ENCODE measurements at places on chromosomes 16 and 17. TPM values are rescaled to one million over a fixed set of nuclear protein-coding genes. Genes with fewer than 3 reads are reported as not detected.
A peak's percentile ranks its signal among the peaks of the same experiment; 100 is the strongest.

The CLEC18B gene
- 1.1 TPM for total RNA-seq

The CD300LD gene
- not detected for total RNA-seq

The KREMEN2 gene
- not detected for total RNA-seq

The ATP5PD gene
- total RNA-seq: 177 TPM

The RNF112 gene
- total RNA-seq: 0.45 TPM

The USP22 gene
- 76.1 TPM for total RNA-seq

The XAF1 gene
- total RNA-seq: 27.2 TPM

The PRR35 gene
- not detected for total RNA-seq

The KRT16 gene
- not detected for total RNA-seq

DNA sequence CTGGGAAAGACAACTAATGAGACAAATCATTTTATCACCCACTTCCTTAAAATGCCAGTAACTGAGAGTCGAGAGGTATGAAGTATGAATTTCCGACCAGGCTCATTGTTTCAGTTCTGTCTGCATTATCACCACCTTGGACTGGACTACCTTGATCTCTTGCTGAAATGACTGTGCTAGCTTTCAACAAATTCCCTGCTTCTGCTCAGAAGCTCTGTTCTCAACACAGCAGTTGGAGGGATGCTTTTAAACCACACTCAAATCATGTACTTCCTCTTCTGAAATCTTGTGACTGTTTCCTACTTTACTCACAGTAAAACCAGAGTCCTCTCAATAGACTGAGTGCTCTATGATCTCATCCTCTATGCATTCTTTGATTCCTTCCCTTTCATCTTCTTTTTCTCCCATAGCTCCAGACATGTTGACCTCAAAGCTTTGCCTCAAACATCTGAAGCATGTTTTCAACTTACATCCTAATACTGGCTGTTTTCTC, 195.8 kb downstream of the KCNJ2 start:
- no peak for DNase-seq

GRCh38 chr16:49776085-49776595, 79.8 kb downstream of the ZNF423 start:
- DNase-seq: no peak

DNA sequence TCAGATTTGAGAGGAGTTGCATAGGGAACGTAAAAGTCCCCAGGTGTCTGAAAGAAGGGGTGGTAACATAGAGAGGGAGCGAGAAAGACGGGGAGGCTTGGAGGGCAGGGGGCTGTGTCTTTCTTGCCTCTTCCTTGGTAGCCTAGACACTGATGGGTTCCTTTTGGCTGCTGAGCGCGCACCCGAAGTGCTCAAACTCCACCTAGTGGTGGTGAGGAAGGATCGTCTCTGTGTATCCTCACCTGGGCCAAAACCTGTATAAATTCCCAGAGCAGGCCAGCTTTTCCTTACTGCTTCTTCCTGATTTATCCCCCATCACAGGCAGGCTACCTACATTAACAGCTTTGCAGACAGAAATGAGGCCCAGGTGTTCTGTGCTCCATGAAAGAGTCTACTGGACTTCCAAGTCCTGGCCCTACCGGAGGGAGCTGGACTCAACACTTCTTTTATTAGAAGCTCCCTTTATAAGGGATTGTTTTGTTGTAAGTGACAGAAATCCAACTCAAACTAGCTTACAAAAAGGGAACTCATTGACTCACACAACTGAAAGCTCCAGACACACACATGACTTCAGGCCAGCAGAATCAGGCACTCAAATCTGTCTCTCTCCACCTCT, 5.5 kb upstream of the SLC25A35 start:
- DNase-seq: peak; percentile 66

DNA sequence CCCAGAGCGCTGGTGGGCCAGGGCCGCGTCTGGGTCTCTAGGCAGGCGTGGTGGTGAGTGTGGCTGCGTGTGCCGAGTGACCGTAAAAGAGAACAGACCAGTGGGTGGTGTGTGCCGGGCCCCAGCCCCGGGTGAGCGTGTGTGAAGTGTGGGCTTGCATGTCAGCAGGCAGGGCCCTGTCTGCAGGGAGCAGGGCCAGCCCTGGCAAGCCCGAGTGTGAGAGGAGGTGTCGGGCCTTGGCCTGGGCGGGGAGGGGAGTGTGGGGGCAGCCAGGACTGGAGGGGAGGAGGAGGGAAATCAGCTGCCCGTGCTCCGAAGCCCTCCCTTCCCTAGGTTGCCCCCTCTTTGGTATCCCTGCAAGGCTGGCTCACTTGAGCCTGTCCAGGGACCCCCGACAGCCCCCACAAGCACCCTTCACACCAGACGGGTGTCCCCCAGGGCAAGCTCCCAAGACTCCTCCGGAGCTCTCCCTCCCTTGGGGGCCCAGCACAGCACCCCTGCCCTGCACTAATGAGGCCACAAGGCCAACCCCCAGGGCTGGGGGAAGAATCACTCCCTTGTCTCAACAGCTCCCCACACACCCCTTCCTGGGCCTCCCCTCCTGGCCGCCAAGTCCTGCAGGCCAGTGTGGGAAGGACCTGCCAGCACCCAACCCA, 1.9 kb downstream of the USH1G start:
- DNase-seq: no peak

GRCh38 chr16:55559233-55559632, 7.3 kb upstream of the CAPNS2 start:
- DNase-seq: no peak

DNA sequence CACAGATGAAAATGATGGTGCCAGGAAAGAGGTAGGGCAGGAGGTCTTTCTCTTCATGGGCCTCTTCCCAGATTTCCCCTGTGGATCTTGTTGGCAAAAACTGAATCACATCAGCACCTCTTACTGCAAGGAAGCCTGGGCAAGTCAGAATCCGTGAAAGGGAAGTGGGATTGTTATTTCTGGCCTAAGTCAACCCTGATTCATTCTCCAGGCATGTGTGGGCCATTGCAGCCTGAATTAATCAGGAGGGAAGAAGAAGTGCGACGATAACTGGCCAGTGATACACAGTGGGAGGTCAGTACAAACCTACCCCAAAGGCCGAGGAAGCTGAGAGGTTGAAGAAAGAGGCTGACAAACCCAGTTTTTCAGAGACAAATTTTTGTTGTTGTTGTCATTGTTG, 17.9 kb upstream of the NSMCE1 start:
- DNase-seq: peak; percentile 35

DNA sequence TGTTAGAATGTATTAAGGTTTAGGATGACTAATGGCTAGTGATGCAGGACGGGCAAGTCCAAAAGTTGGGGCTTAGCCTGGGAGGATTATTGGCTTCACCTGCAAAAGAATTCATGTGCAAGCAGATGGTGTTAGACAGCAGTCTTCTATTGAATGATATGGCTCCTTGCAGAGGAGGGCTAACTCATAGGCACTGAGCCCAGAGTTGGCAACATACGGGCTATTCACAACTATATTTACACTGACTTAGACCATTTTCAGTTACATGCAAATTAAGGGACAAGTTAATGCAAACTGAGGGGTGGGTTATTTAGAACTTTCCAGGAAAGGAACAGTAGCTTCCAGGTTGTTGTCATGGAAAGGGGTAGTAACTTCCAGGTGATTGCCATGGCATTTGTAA, 1017.1 kb upstream of the EEF2KMT start:
- DNase-seq: no peak

DNA sequence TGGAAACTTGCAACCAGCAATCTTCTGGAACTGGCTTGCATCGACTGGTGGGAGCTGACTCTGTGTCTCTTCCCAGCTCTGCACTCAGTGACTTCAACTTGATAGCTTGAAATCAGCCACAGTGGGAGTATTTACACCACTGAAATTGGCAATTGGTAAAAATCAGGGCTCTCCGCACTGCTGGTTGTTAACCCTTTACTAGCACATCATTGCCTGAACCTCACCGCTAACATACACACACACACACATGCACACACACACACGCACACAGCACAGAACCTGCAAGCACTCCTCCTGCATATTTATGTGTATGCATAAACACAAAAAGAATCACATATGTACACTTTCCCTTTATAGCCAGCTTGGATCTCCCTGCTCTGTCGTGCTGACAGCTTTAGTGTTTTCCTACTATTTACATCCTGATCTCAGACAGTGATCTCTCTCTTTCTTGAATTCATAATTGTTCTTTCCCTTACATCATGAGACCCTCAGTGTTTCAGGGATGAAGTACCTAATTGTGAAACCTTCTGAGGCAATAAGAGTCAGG, 7.9 kb upstream of the TMIGD1 start:
- DNase-seq: no peak

DNA sequence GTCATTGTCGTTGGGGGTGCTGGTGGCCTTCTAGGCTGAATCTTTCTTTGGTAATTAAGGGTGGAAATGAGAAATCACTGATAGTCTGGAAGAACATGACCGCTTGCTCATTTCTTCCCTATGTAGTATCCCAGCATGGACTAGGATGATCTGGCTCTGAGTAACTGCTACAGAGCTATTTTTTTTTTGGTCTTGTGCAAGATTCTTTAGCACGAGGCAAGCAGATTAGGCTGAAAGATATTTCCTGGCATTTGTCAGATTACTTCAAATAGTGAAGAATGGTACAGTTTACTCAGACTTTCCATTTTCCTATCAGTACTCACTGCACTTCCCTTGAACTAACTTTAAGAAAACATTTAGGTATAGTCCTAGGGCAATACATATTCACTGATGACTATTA, 89.0 kb downstream of the SYCE1L start:
- DNase-seq: no peak

DNA sequence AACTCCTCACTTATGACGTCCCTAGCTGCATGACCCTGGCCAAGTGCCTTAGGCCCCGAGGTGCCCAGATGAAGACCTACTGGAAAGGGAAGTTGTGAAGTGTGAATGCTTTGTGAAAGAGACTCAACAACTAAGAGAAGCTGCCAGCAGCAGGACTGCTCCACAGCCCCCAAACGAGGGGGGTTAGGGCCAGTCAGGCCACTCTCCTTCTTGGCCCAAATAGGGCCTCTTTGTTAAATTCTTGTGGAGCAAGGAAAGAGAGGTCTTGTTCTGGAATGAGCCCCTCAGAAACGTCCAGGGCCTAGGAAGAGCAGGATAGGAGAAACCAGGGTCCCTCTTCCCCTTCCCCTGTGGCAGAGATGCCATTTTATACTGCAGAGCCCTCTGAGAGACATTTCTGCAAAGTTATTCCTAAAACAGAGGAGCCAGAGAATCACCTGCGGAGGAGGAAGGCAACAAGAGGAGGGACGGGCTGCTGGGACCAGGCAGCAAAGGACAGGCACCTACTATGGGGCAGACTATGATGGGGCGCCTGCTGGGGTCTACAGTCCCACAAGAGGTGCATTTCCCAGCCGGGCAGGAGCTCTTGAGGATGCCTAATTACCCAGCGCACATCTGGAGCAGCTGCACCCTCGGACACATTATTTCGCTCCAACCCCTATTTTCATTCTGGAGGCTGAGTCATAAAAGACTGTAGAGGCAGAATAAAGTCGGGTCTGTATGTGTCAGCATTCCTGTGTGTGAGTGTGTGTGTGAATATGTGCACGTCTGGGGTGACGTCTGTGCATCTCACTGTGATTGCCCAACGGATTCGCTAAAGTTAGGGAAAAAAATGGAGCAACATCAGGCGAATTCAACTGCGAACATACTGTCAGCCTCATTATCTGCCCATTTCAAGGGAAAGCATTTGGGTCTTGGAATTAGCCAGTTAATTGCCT, 11.4 kb upstream of the HOXB9 start:
- DNase-seq: no peak

- DNase-seq: peak; percentile 59
Observed at GRCh38 chr17:182050-182751, 751 bp upstream of the DOC2B start.

- peak; percentile 96 for DNase-seq
Observed at GRCh38 chr17:19338031-19338990, 24.2 kb downstream of the B9D1 start.

DNA sequence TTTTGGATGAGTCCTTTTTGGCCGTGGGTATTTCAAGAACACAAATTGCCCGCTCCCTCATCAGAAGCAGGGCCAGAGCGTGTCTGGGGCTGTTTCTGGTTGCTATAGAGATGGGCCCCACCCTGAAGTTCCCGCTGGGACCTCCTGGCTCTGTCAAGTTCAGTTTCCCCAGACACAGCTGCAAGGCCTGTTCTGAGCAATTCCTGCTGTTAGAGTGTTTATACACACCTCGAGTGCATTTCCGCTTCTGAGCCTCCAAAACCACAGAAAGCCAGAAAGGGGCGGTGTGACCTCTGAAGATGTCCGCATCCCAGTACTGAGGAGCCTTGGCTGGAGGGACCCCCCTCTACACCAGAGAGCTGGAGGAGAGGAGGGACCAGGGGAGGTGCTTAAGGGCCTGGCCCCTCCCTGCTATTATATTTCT, 9.3 kb upstream of the WBP2 start:
- no peak for DNase-seq

DNA sequence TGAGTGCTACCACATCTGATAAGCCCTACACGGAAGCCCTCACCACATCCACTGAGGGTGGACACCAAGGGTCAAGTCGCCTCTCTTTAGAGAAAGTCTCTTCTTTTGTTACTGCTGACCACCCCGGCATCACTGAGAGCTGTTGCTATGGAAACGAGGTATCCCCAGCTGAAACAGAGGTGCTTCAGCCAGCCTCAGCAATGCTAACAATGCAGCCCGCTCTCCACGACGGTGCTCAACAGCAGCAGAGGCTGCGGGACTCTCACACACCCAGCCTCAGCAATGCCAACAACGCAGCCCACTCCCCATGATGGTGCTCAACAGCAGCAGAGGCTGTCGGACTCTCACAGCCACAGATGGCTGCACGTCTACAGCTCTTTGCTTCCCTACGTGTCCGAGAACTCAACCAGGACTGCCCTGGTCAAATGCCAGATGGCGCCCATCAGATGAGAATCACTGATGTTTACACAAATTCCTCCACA, 41.4 kb downstream of the VPS53 start:
- no peak for DNase-seq

DNA sequence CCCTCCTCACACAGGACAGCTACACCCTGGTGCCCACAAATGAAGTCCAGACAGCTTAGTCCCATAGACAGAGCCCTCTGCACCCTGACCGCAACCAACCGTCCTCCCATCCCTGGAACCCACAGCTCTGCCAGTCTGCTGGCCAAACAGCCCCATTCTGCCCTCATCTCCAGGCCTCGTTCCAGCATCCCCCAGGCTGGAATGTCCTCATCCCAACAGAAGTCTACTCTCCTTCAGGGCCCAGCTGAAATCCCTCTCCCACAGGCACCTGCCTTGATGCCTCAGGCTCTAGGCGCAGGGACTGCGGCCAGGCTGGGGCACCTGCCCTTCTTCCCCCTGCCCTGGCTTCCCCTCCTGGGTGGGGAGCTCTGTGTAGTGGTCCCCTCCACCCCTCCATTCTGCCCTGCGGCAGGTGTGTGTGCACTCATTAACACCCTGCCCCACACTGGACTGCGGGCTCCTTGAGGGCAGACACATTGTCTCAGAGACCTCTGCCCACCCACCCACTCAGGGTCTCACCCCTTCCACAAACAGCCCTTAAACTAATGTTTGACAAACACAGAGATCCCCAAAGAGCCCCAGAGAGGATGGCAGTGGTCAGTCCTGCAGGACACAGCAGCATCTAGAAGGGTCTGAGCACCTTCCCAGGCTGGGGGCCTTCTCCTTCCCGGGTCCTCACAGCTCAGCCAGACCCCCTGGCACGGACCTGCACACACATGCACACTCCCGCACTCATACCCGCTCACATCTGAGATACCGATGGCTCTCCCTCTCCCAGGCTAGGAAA, 820 bp downstream of the GRIN2C start:
- no peak for DNase-seq
